Stimulated activated CD4-positive, alpha-beta T cell treated with anti-CD3 and anti-CD28 coated beads, Interleukin-4, amount 100 ng/mL, for 1 hour (primary cell): ENCODE measurements at places on chromosomes 7 and 10.

- DNase-seq: no peak
Measured at GRCh38 chr10:58691528-58691927, 178.9 kb downstream of the BICC1 start.

GRCh38 chr7:128894101-128894440, 16.4 kb downstream of the KCP start:
- DNase-seq: no peak

- no peak for DNase-seq
Measured at GRCh38 chr10:30562787-30563186, 66.8 kb downstream of the LYZL2 start.

DNA sequence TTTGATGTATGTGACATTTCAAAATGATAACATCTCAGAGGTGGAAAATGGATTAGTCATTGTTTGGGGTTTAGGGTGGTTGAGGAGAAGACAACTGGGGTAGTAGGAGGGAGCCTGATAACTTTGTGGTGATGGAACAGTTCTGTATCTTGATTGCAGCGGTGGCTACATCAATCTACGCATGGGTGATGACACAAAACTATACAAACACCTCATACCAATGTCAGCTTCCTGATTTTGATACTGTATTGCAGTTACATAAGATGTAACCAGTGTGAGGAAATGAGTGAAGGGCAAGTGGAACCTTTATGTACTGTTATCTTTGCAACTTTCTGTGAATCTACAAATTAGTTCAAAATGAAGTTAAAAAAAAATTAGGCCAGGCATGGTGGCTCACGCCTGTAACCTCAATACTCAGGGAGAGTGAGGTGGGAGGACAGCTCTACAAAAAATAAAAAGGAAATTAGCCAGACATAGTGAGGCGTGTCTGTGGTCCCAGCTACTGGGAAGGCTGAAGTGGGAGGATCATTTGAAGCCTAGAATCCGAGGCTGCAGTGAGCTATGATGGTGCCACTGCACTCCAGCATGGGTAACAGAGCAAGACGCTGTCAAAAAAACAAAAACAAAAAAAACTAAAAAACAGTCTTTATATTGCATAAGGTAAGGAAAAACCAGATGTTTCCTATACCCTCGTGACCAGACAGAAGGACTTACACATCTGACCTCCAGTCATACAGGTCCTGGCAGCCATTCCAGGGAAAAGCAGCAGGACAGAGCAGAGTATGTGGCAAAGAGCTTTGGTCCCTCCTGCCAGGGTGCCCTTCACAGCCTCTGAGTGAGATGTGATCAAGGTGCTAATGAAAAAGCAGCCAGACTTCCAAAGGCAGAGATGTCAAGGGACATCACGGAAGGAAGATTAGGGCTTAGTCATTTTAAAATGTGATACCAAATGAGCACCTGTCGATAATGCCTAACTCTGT, 50.8 kb downstream of the CYTH3 start:
- DNase-seq: no peak

DNA sequence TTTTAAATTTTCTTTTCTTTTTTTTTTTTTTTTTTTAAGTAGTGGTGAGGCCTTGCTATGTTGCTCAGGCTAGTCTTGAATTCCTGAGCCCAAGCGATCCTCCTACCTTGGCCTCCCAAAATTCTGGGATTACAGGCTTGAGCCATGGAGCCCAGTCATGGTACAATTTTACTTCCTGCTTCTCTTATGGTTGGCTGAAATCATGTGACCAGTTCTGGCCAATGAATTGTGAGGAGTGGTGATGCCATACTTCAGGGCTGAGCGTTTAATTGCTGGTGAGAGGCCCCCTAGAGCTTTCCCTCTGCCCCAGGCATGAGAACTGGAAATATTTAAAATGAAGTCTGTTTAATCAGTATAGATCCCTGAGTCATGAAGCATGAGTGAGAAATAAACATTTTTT, 22.2 kb upstream of the BAIAP2L1 start:
- DNase-seq: no peak

- no peak for DNase-seq
Measured at GRCh38 chr10:95660283-95660682, 3.8 kb upstream of the ALDH18A1 start.

DNA sequence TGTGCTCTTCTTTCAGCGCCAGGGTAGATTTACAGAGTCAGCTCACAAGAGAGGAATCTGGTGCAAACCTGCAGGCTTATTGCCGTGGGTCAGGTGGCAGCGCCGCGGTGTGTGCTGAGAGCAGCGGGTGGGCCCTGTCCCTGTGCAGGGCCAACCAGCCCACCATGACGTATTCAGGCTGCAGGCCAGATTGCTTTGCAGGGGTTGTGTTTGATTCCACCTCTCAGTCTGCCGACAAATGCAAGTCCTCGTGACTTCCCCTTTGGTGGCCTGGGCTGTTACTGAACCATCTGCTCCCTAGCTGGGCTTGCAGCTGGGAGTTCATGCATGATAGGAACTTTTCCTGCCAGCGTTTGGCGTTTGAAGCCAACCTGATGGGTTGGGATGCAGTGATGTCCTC, 66.7 kb upstream of the LEP start:
- DNase-seq: no peak
